ENCODE measurements at places on chromosomes 11 and 22.

- no peak for DNase-seq
Observed at GRCh38 chr11:56412396-56412795, at the start of gene OR5AL1. OR5AL1 (plus strand) TSS chr11:56412696.

- DNase-seq, result no peak
Observed at GRCh38 chr11:3130269-3131071, 34.6 kb downstream of the OSBPL5 start.

DNA sequence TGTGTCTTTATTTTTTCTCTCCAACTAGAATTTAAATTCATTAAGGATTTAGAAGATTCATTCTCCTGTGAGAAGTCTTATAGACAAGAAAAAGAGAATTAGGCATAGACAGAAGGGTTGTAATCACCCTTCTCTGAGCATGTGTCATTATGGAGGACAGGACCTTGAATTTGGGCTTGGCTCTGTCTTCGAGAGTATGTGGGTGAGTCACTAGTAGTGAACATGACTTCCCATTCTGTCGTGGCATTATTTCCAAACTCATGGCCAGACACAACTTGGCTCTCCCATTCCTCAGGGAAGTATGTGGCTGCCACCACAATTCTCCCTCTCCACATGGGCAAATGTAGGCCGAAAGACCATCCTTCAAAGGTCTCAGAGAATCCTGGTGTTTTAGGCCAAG is 14.3 kb upstream of the ANKK1 start:
- no peak for DNase-seq

- DNase-seq, result no peak
Observed at GRCh38 chr11:57251037-57251436, 14.0 kb upstream of the APLNR start.

DNA sequence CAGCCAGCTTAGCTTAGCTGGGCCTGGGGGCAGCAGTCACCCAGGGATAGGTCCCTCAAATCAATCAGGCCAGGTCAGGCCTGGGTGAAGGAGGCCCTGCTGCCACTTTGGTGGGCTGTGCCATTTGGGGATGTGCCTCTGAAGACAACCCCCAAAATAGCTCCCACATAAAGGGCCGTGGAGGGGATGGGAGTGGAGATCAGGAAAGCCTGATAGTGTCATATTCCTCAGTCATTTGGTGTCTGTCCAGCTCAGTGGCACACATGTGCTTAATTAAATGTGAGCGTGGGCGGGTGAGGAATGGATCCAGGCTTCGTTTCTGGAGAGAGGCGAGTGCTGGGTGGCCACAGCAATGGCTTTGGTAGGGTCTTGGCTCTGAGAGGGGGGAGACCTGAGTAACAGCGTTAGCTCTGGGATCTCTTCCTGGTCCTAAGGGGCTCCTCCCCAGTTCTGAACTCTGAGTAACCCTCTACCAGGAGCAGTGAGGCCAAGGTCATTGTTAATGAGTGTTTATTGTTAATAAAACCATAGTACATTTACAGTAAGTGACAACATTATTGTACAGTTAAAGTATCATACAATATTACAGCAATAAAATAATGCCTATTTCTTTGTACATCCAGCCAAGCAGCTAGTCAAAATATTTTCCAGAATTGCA is 45.2 kb downstream of the NAT10 start:
- DNase-seq, result no peak

DNA sequence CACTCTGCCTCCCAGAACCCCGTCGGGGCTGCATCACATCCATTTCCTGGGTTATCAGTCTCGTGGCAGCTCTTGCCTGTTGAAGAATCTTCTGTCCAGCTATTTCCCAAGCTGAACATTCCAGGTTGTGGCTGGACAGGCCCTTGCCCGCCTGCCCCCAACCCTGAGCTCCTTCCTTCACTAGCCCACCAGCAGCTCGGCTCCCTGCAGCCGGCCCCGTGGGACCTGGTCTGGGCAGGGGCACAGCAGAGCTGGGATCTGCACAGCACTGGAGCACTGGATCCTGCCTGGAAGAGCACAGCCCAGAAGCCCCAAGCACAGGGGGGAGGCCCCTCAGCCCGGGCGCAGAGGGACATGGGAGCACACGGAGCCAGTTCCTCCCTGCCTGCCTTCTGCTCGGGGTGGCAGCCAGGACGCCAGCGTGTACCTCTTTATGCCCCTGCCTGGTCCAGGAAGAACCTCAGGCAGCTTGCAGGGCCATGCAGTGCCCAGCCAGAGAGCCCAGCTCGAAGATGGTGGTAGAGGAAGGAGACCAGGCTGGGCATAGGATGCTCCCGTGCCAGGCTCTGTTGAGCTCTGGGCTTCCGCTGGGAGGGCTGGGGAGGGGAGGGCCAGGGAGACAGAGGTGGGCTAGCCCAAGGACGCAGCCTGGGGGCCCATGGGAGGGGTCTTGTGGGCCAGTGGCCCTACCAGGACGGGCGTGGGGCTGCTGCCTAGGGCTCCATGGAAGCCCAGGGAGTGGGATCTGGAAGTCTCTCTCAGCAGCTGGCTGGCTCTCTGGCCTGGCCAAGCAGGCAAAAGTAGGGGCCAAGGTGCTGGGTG is 16.6 kb upstream of the GNB1L start:
- DNase-seq, result no peak

GRCh38 chr11:72146625-72147024 is 11.1 kb downstream of the FOLR3 start:
- DNase-seq, result no peak

DNA sequence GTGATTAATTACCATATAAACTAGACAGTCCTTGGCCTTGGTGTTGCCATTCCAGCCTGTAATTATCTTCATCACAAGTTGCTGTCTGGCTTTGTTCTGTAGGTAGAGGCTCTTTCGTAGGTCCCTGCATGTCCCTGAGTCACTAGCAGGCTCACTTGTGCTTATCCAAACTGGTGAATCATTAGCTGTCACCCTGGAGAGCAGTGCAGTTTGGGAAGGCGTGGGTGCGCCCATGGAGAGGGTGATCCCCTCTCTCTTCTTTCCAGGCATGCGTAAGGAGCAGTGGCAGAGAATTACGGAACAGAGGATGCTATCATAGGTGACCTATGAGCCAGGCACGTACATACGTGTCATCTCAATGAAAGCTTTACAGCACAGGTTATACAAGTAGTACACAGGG is 11.0 kb upstream of the EHF start:
- DNase-seq, result no peak

DNA sequence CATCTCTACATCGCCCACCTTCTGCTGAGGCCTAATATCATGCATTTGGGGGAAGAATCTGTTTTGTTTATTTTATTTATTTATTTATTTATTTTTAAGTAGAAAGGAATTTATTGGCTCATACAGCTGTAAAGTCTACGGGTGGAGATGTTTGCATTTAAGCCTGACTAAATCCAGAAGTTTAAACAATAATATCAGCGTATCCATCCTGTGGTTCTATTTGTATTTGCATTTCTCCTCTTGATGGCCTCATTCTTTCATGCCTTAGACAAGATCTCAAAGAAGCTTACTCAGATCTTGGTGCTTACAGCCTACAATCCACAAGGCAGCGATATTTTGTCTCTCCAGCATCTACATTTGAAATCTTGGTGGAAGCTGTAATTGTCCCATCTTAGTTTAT is 67.1 kb upstream of the CARD18 start:
- DNase-seq, result no peak

- DNase-seq, result no peak
Observed at GRCh38 chr11:46736146-46736545, 17.1 kb downstream of the F2 start.
